CD4-positive, alpha-beta T cell (primary cell): ENCODE measurements at places on chromosomes 11 and 22.

- DNase-seq: no peak
These were observed 354.0 kb upstream of the CCDC90B start for GRCh38 chr11:83639995-83640758.

DNA sequence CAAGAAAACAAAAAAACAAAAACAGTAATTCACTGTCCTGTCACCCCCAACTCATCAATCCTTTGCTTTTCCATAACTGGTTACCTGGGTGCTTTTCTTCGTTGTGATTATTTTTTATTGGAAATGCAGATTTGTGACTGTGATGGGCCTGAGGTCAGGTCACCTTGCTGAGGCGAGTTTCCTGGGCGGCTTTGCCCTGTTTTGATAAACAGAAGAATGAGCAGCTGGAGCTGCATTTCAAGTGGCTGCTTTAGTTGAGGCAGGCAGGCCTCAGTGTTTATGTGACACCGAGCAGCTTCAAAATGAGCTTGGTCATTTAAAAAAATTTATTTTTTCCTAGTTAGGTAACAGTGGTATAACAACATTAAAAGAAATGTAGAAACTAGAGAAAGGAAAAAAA is 22.2 kb downstream of the PTPRJ start:
- no peak for DNase-seq

- no peak for DNase-seq
These were observed 200.8 kb downstream of the LUZP2 start for GRCh38 chr11:24697522-24698111.

DNA sequence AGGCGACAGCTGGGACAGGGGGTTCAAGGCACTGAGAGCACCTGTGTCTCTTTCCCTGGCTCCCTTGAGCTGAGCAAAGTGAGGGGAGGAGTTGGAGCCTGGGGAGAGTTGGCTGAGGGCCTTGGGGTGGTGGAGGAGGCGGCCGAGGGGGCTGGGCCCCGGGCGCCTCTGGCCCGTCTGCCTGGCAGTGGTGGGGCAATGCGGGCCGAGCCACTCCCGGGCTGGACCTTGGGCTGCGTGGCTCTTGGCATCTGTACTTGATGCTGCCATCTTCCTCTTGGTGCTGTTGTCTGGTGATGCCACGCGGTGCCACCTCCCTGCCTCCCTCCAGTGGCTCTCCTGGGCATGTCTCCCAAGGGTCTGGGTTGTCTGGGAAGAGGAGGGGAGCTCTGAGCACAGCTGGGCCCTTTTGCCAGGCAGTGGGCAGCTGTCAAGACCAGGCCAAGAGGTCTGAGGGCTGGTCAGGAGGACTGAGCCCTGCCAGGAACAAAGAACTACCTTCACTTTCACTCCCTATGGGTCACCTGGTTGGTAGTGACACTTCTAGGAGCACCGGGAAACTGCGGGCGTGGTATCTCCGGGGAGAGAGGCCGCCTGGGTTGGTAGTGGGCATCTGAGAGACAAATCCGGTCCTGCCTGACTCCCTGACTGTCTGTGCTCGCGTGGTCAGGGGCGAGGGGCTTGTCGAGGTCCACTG is 1.3 kb downstream of the GRIK4 start:
- DNase-seq: no peak

GRCh38 chr11:97794876-97795275 is 1225.9 kb upstream of the CNTN5 start:
- no peak for DNase-seq

GRCh38 chr11:16933756-16934603 is 80.2 kb downstream of the PLEKHA7 start:
- no peak for DNase-seq

GRCh38 chr11:79973721-79974617 is 533.1 kb upstream of the TENM4 start:
- DNase-seq: no peak

DNA sequence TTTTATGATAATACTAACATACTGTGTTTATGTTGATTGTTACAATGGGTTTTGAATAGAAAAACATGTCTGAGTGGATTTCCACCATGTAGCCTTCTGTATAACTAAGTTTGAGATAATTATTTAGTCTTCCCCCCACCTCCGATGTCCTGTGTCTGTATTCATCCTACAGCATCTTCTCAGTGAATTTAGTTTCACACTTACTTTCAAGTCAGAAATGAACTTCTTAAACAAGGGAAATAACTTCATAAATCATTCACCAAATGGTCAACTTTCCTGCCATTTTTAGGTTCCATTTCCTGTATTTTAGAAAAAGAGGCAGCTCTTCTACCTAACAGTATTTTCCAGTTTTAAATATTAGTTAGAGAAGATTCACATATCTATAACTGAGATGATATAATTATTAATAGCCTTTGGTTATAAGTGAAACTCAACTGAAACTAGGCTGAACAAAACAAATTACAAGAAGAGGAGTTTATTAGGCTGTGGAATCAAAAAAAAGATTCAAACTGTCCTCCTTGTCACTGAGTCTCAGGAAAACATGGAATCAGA is 3.5 kb downstream of the OR51B5 start:
- no peak for DNase-seq

DNA sequence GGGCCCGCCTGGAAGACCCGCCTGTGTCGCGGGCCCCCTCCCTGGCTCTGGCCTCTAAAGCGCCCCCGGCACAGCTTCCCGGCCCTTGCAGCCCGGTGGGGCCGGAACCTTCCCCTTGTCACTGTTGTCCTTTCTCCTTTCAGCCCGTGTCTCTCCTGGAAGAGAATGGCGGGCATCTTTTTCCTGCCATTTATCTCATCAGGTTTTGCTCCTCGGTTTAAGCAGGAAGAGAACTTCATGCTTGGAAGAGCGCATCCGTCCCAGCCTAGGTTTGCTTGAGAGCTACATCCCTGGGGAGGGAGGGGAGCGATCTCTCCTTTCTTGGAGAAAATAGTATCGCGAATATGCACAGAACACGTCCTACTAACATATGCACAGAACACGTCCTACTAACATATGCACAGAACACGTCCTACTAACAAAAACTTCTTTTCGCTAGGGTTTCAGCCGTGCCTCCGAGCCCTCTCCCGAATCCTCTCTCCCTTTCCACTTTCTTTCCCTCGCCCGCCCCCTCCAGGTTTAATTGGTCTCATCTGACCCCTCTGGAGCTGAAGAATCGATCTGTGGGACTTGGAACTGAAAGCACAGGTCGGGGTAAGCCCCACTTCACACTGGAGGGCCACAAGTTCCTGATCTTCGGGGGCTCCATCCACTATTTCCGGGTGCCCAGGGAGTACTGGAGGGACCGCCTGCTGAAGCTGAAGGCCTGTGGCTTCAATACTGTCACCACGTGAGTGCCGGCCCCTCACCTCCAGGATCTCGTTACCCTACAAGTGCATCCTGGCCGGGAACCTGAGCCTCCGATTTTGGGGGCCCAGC is 1.2 kb downstream of the GLB1L3 start:
- no peak for DNase-seq

DNA sequence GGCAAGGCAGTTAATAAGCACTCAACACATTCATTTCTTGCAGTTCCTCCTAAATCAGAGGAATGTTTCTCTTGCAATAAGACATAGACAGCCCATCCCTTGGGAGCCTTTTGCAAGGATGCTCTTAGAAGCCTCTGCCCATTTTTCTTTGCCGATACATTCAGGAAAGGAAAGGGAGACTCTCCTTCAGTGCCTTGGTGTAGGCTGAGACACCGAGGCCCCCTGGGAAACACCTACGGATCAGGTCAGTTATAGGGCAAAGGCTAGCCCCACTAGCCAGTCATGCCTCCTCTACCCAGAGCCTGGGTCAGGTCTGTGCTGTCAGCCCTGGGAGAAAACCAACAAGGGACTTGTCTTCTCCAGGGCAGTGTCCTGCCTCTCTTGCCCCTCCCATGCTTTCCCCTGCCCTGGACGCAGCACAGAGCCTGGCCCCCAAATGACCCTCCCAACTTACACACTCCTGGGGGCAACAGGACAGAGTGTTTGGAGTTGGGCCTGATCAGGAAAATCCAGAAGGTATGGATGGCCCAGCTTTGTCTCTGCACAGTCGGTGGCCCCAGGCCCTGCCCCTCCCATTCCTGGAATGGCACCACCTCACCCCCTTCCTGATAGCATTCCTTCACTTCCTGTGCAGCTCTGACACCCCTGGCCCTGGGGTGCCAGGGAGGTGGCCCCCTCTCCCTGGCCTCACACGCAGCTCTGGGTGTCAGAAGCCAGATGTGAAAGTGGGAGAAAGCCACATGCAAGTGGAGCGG is 18.3 kb downstream of the ANKK1 start:
- DNase-seq: no peak

DNA sequence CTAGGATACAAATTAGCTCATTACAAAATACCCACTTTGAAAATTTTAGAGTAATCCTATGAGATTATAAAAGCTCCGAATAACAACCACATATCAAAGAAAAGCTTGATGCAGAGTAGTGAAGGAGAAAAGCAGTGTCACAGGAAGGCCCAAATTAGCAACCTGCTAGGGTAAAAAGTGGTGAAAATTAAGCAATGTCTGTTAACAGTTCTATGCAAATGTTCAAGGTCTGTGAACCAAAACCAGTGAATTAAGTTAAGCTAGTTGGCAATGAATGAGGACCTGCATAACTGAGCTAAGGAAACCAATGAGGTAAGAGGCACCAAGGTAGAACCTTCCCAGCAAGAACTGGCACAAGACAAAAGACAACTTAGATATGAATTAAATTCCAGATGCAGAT is 29.6 kb downstream of the PRDM10 start:
- DNase-seq: no peak

- DNase-seq: no peak
These were observed 22.9 kb downstream of the AMBRA1 start for GRCh38 chr11:46570790-46571398.

DNA sequence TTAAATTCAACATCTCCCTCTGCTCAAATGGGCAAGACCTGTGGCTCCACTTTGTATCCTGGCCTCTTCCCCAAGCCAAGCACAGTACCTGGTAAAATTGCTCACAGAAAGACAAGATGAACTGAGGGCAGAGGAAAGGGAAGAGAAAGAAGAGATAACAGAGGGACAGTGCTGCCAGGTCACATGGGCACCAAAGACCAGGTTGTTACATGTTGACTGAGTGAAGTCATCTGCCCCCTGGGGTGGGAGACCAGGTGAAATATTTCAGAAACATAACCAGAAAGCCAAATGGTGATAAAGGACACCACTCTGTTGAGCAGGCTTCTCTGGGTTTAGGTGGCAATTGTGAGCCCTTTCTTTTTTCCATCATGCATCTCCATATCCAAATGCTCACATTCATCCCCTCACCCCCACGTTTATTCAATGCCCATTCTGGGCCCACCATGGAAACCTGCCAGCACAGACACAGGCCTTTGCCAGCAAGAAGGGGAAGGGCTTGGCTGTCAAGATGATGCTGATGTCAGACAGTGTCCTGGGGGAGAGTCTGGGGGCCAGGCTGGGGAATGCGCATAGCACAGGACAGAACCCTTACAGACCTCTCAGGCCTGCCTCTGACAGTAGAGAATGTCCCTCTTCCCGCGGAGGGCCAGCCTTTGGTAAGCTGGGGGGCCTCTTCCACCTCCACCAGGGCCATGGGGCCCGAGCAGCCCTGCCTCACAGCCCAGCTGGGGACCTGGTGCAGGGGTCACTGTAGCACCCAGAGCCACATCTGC is 51.6 kb downstream of the DGCR2 start:
- no peak for DNase-seq

- no peak for DNase-seq
These were observed 1017.0 kb upstream of the TENM4 start for GRCh38 chr11:80457823-80458222.

DNA sequence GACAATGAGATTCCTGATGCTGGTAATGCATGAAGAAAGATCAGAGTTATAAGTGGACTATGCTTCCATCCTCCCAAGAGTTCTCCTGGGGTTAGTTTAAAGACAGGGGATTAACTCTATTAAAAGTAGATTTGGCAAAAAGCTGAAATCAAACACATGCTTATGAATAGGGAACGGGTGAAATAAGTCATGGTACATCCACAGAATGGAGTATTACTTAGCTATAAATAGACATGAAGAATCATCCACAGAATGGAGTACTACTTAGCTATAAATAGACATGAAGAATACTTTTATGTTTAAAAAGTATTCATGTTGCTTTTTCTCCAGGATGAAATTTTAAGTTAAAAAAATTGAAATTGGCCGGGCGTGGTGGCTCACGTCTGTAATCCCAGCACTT is 596.4 kb upstream of the B3GAT1 start:
- DNase-seq: no peak

DNA sequence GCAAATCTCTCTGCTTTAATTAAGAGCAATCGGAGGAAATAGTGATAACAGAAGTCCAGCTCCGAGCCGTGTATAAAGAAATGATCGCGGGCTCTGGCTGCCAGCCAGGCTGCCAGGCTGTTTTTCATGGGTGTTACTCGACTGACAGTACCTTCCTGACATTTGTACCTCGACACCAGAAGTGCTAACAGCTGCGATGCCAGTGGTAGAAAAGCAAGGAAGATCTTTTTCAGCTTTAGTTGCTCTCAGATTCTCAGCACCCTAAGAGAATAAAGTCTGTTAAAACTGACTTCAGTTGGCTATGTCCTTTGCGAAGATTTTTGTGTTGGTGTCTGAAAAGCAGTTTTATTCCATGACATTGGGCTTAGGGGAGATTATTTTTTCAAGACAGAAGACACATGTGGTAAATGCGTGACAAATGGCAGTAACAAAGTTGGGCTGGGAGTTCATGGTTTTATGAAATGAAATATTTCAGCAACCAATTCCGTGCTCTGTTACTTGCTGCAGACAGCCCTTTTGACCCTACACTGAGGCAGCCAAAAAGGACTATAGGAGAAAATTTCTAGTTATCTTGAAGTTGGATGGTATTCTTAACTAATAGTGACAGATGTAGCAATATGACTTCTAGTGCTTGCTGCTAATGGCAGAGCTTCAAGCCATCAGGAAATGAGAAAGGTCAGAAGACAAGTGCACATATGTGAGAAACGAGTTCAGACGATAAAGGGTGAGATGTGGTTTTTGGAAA is 296.2 kb downstream of the CNTN5 start:
- DNase-seq: no peak

DNA sequence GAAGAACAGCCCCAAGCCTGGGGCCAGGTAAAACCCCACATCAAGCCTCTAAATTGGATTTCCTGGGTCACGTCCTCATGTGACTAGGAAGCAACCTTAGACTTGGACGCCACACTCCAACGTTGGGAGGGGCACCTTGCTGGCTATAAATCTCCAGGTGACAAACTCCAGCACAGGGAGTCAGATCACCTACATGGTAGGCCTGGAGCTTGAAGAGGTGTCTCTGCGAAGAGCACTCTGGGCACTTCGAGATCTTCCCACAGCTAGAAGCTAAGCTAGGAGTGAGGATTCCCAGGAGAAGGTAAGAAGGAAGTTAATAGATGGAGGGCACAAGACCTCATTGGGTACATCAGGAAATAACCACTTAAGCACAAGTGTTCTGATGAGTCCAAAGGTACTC is 77.1 kb upstream of the GNAZ start:
- no peak for DNase-seq
